Activated CD4-positive, alpha-beta T cell treated with anti-CD3 and anti-CD28 coated beads, Interleukin-2, amount 50 U/mL, for 48 hours (primary cell): ENCODE measurements at places on chromosomes 4 and X.
A peak's percentile ranks its signal among the peaks of the same experiment; 100 is the strongest.

- no peak for DNase-seq
Observed at GRCh38 chr4:176611381-176611780, 181.3 kb downstream of the VEGFC start.

DNA sequence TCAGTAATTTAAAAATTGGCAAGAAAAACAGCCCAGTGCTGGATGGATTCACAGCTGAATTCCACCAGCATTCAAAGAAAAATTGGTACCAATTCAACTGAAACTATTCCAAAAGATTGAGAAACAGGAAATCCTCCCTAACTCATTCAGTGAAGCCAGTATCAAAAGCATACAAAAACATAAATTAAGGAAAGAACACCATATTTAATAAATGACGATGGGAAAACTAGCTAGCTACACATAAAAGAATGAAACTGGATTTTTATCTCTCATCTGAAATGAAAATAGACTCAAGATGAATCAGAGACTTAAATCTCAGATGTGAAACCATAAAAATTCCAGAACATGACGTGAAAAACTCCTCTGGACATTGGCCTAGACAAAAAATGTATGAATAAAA, 516.8 kb upstream of the SPANXN1 start:
- no peak for DNase-seq

GRCh38 chr4:87274803-87275202, 47.9 kb downstream of the HSD17B13 start:
- no peak for DNase-seq

DNA sequence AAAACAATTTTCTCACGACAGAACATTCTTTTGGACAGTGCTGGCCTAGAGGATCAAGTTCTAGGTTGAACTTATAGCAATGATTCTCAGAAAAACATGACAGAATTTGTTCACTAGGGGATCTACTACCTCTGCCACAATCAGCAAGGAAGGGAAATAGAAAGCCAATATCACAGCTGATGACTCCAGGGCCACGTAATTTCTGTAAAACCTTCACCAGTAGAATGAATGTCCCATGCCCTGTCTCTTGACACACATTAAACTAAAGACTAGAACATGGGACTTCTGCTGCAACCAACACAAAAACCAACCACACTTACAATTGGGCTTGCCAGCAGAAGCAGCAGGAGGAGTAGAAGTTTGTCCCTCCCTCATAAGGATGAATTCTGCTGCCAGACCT, 86.0 kb upstream of the NPFFR2 start:
- no peak for DNase-seq

- no peak for DNase-seq
Observed at GRCh38 chr4:74768857-74769525, 25.3 kb downstream of the BTC start.

DNA sequence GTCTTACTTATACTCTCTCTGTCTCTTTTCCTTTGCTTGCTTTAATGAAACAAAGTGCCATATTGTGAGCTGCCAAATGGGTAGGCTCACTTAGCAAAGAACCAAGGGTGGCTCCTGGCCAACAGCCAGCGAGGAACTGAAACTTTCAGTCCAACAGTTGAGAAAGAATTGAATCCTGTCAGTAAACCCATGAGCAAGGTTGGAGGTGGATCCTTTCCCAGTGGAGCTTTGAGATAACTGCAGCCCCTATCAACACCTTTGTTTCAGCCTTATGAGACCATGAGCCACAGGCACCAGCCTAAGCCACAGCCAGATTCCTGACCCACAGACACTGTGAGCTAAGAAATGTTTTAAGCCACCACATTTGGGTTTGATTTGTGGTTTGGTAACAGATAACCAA, 362.2 kb downstream of the PDGFC start:
- no peak for DNase-seq

GRCh38 chr4:138975225-138975624, 40.4 kb upstream of the NOCT start:
- no peak for DNase-seq

DNA sequence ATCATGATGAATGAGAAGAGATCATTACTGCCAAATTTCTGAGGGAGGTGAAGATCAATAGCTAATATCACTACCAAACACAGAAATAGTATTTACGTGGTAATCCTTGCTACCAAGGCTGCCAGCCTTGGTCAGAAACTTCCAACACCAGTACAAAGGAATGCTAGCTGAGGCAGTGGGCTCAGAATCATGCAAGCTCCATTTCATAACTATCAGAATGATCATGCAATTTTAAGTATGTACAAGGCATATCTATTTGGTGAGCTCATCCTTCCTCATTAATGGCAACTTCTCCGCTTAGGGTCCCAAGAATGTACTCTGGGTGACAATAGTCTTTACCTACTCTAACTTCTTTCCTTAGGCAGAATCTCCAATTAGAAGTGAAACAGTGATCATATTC, 135.0 kb downstream of the GPC3 start:
- DNase-seq = no peak

DNA sequence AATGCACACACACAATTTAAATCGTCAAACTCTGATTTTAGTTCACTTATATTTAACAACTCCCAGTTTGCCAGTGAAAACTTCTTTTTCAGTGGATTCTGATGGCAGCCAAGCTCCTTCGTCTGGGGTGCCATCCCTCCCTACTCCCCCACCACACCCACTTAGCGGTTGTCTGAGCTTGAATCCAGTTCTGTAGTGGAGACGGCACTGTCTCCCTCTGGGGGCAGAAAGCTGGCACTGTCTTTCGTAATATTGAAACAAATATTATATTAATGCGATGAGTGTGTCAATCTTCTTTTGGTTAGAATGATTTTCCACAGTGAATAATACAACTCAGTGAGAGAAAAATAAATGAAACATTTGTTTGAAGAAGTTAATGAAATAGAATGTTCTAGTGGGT, 5.4 kb downstream of the MEPE start:
- DNase-seq = no peak

- DNase-seq = no peak
Observed at GRCh38 chr4:36651253-36651652, 369.8 kb downstream of the DTHD1 start.

DNA sequence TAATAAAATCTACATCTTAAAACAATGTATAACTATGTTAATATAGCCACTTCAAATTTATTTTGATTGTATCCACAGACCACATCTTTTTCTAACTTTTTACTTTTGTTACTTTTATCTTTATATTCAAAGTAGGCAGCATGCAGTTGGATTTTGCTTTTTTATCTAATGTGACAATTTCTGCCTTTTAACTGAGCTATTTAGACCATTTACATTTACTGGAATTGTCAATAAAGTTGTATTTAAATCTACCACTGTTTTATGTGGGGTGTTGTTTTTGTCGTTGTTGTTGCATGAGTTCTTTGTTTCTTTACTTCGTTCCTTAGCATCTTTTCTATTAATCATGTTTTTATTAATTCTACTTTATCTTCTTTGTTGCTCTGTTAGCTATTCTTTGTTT, 42.0 kb downstream of the NEUROG2 start:
- no peak for DNase-seq

- DNase-seq = no peak
Observed at GRCh38 chr4:57023104-57023503, 44.4 kb downstream of the POLR2B start.

GRCh38 chr4:183729430-183730328, 70.6 kb downstream of the TRAPPC11 start:
- no peak for DNase-seq

DNA sequence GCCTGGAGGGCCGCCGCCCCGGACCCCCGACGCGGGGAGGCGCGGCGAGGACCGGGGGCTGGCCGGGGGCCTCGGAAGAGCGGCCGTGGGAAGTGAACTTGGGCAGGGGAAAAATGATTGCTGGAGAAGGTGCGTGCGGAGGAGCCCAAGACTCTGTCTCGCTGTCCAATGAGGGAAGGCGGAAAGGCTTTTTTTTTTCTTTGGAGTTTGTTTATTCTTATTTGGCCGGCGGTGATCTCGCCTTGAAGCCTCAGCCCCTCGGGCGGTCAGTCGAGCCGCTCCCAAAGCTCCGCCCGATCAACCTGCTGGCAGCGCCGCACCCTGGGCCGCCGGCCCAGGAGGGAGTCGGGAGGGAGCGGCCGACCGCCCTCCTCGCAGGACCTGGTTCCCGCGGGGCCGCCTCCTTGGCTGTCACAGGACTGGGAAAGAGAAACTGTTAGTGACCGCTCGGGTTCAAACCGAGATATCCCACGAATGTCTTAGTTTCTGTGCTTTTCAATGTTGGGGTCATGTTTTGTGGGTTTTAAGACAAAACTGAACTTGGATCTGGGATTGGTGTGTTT, 2.5 kb downstream of the CPEB2 start:
- DNase-seq = peak; percentile 61

- no peak for DNase-seq
Observed at GRCh38 chrX:39144323-39144722, 343.1 kb downstream of the MID1IP1 start.

DNA sequence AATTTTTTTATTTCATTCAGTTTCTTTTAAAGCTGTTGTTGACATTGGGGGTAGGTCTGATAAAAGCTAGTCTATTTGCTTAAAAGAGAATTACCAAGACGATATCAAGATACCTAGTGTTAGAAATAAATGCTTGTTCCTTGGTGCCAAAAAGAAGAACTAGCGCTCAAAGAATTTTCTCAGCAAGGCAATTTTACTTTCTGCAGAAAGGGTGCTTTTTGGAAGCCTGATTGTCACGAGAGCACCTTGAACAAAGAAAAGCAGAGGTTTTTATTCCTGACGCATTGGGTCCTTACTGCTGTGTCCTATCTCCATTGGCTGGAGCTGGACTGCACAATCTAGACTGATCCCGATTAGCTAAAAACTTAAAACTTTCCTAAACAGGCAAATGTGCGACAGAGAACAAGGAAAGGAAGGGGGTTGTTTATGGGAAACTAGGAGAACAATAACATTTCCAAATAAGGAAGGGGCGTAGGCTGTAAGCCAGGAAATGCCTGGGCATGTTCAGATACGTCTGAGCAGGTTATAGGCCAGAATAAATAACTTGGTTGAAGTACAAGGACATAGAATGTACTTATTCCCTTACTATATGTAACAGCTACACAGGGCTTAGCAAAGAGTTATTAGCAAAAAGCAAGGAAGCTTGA, 50.3 kb upstream of the STPG2 start:
- no peak for DNase-seq

DNA sequence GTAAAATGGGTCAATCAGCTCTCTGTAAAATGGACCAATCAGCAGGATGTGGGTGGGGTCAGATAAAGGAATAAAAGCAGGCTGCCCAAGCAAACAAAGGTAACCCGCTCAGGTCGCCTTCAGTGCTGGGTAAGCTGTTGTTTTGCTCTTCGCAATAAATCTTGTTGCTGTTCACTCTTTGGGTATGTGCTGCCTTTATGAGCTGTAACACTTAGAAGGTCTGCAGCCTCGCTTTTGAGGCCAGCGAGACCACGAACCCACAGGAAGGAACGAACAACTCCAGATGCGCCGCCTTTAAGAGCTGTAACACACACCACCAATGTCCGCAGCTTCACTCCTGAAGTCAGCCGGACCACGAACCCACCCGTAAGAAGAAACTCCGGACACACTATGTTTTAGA, 11.5 kb upstream of the CAMK2D start:
- DNase-seq = no peak
